ENCODE measurements at places on chromosomes 1 and 21. TPM values are rescaled to one million over a fixed set of nuclear protein-coding genes. Genes with fewer than 3 reads are reported as not detected.

C1orf115 gene
- under 0.01 TPM for total RNA-seq

IRF2BP2 gene
- total RNA-seq, result 42.2 TPM

EFNA3 gene
- total RNA-seq, result 1.7 TPM

CDC20 gene
- 203 TPM for total RNA-seq

PLEKHO1 gene
- 107 TPM for total RNA-seq

PIGV gene
- total RNA-seq, result 17.7 TPM

DNASE2B gene
- total RNA-seq, result not detected

ILDR2 gene
- 0.69 TPM for total RNA-seq

C1QB gene
- not detected for total RNA-seq

CD2 gene
- not detected for total RNA-seq

SPRR2G gene
- total RNA-seq, result not detected

MAB21L3 gene
- not detected for total RNA-seq

Measured in LHCN-M2 (cell line).